Right atrium auricular region (tissue), 2 donors: ENCODE measurements at places on chromosomes 3 and 15. TPM values are rescaled to one million over a fixed set of nuclear protein-coding genes. Genes with fewer than 3 reads are reported as not detected.

Gene SLC24A5
- total RNA-seq: not detected

DNA sequence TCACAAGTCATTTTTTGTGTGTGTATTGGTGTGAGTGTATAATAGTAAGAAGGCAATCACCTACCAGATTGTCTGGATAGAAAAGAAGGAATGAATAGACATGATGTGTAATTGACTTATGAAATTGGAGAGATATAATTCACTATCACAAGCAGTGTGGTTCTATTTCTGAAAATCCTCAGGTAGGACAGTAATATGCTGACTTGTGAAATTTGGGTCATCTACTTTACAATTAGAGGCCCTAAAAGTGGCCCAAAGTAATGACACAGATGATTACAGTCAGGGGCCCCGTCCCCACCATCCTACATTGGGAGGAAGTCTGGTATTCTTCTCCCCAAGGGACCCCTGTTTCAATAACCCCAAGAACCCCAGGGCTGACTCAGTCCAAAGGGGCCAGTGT is 73.6 kb upstream of the SELENOK start:
- no peak for DNase-seq

Gene TPRG1
- 0.41 TPM for total RNA-seq

GRCh38 chr3:59865351-59865750 is 815.5 kb upstream of the CFAP20DC start:
- no peak for DNase-seq

DNA sequence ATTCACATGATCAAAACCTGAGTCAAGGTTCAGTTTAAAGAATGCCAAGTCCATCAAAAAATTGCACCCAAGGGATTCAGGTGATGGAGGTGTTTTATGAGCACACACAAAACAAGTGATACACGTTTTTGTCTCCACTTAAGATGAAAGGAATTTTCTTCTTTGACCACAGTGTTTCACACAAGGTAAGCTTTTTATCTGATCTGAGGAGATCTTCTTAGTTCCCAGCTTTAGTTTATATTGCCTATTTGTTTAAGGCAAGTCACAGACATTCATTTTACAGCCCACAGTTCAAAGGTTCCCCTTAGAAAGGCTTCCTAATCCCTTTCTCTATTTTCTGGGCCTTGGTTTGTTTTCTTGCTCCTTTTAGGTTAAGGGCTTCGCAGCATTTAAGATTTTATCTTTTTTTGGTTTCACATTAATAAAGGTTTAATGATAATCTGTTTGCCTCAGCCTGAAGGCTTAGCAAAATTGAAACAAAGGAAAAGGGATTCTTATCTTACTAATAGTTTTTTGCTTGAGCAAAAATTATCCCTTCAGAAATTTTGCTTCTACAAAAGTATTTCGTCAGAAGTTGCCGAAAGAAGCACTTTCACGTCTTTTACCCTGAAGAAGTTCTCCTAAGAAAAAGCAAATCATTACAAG is 420.5 kb upstream of the NAALADL2 start:
- DNase-seq: no peak

GRCh38 chr3:141722081-141722480 is 16.0 kb upstream of the RNF7 start:
- no peak for DNase-seq

Gene UROC1
- not detected for total RNA-seq

Gene ECE2
- total RNA-seq: 1.6 TPM

GRCh38 chr3:185750702-185751101 is 74.1 kb downstream of the IGF2BP2 start:
- DNase-seq: no peak

DNA sequence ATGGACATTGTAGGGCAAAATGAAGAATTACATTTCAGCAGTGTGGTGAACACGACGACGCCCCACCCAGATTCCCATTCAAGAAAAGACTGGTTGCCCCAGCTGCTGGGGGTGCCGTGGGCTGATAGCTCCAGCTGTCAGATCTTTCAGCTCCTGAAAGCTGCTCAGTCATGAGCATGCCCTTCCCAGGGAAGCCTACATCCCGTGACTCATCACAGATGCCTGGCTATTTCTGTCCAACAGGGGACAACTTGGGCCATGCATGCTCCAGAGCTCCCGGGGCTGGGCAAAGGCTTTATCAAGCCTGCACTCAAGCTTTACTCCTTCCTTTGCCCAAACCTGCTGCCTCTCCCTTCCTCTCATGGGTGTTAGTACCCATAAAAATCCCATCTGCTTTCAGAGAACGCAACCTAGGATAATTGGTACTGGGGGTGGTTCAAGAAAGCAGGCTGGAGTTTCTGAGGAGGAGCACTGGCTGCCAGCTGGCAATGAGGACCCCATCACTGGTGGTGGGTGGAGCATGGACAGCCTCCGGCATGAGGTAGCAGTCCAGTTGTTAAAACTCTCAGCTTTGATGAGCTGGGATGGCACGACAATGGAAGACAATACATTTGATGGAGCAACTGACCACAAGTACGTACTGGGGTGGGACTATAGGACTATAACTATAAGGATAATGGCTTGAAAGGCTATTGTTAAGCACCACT is 16.4 kb upstream of the ST8SIA2 start:
- DNase-seq: no peak

DNA sequence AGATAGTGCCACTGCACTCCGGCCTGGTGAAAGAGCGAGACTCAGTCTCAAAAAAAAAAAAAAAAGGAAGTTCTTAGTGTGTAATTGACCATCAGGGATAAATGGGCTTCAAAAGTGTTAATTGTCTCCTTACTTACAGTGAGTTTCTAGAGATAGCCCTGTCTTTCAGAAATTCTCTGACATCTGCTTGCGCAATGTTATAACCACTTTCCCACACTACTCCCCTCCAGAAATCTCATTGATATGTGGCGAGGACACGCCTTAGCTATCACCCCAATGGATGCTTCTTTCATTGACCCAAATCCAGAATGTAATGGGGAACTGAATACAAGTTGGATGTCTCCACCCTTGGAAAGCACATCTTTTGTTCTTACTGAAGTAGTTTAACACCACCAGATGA is 70.9 kb downstream of the GMPS start:
- DNase-seq: no peak

Gene TGM4
- not detected for total RNA-seq
